CD4-positive, alpha-beta T cell treated with Interleukin-15 for 4 hours (primary cell): ENCODE measurements at places on chromosomes 16 and 17.

GRCh38 chr17:50952013-50952412, 85.9 kb upstream of the TOB1 start:
- no peak for DNase-seq

DNA sequence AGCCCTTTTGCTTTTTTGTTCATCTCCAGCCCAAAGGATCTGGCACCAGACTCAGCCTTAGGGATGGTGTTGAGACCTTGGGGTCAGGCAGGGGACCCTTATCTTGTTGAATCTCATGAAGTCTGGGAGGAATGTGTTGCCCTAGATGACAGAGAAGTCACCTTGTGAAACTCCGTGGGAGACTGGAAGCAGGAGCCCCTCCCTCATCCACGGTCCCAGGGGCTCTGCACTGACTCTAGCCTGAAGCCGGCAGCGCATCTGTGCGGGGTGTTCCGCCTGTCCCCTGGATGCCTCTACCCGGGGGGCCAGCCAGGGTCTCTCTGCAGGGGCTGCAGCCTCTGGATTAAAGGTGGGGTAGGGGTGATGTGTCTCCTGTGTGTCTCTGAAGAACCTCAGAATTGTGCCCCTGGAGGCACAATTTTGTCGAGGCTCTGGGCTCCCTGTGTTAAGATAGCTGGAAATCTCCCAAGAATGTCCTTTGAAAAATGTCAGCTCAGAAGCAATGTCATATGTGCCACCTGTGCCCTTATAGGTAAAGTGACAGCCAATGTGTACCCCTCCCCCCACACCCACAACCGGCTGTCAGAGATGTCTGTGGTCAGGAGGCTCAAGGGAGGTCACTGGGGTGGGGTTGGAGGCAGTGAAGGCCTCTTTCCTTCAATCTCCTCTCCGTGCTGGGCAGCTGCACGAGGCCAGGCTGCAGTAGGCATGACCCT, 32.1 kb upstream of the CDC42EP4 start:
- DNase-seq: no peak

DNA sequence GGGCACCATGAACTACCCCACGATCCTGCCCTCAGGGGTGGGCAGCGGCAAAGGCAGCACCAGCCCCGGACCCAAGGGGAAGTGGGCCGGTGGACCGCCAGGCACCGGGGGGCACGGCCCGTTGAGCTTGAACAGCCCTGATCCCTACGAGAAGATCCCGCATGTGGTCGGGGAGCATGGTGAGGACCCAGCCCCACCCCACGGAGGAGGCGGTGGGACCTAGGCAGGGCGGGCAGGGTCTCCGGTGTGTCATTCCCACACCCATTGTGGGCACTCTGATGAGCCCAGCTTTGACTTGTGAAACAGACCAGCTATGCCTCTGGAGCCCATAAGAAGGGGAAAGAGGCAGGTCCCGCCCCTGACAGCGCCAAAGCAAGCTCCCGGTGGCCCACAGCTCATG, 22.8 kb downstream of the TPSG1 start:
- DNase-seq: no peak

DNA sequence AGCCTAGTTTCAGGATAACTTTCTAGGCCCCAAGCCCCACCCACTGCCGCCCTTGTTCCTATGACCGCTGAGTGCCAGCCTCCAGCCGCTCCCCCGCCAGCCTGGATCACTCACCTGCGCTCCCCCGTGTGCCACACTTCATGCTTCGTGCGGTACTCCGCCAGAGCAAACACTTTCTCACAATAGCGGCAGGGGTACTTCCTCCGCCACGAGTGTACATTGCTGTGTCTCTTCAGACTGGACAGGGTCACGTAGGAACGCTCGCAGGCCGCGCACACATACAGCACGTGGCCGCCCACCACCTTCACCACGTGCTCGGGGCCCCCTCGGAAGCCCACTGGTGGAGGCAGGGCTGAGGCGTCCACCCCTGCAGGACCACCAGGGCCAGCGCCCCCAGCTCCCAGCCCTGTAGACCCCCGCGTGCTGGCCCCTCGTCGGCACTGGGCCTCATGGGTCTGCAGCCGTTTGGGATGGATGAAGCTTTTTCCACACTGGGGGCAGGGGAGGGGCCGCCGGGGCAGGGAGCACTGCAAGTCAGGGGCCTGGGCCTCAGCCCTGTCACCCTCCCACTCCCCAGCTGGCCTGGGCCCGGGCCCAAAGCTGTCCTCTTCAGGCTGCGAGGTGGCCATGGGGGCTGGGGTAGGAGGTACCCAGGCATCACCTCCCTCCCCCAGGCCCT, 13.7 kb downstream of the ZBTB4 start:
- no peak for DNase-seq

DNA sequence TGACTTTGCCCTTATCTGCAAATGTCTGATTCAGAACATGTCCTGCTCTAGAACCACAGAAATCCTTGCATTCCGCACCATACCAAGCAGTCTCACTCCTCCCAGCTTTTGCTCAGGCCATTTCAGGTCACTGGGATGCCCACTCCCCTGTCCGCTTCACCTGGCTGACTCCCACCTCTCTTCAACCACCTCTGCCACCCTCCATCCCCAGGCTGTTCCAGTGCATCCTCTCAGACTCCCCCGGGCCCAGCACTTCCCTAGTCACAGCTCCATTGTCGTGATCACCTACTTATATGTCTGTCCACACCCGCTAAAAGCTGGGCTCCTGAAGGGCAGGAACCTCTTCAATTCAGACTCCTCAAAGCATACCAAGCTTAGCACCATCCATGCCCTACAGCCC, 58.4 kb upstream of the CDH5 start:
- no peak for DNase-seq

- DNase-seq: no peak
These were observed 114.6 kb upstream of the NOG start for GRCh38 chr17:56478836-56479447.

GRCh38 chr17:37389160-37389559, 13.4 kb downstream of the C17orf78 start:
- DNase-seq: no peak

DNA sequence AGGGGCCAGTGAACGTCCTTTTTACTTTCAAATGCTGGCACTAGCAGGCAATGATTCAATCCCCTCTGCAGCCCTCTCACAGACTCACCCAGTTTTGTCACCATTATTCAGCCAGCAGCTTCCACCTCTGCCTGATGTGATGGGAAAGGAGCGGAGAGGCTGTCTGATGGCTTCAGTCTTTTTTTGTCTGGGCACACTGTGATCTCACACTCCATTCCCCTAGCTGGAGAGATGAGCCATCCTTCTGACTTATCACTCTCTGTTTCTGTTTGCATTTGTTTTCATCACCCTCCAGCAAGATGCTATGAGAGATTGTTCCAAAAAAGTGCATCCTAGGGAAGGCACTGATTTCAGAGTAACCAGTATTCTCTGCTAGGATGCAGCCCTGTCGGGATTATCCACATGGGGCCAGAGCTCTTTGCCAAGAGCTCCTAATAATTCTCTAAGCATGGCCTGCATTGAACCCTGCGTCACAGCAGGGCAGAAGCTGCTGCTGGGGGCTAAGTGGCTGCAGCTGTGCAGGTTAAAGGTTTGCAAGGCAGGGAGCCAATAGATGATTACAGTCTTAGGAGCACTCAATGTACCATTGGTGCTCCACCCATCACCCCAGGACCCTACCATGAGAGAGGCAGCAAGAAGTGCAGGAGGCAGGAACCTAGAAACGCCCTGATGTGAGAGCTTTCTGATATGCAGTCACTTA, 236.1 kb upstream of the C16orf82 start:
- no peak for DNase-seq

DNA sequence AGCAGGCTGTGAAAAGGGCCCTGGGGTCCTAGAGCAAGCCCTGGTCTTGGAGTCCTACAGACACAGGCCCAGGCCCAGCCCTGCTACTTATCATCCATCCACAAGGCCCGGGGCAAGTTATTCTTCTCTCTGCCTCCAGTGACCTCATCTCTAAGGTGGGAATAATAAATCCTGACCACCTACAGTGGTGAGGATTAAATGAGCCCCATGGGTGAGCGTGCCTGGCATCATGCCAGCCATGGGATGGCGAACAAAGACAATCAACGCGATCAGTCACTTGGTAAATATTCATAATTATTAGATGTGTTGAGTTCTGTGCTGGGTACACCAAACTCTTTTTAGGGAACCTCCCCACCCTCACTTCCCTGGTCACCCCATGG, 5.5 kb downstream of the KRT15 start:
- DNase-seq: no peak

- DNase-seq: no peak
These were observed 33.6 kb upstream of the ANKFY1 start for GRCh38 chr17:4297351-4297750.

- DNase-seq: no peak
These were observed 58.8 kb downstream of the CDH13 start for GRCh38 chr16:82685526-82685925.

GRCh38 chr16:3328643-3329042, 23.3 kb downstream of the ZNF75A start:
- DNase-seq: no peak

GRCh38 chr17:76751416-76751993, 13.6 kb downstream of the MFSD11 start:
- no peak for DNase-seq

DNA sequence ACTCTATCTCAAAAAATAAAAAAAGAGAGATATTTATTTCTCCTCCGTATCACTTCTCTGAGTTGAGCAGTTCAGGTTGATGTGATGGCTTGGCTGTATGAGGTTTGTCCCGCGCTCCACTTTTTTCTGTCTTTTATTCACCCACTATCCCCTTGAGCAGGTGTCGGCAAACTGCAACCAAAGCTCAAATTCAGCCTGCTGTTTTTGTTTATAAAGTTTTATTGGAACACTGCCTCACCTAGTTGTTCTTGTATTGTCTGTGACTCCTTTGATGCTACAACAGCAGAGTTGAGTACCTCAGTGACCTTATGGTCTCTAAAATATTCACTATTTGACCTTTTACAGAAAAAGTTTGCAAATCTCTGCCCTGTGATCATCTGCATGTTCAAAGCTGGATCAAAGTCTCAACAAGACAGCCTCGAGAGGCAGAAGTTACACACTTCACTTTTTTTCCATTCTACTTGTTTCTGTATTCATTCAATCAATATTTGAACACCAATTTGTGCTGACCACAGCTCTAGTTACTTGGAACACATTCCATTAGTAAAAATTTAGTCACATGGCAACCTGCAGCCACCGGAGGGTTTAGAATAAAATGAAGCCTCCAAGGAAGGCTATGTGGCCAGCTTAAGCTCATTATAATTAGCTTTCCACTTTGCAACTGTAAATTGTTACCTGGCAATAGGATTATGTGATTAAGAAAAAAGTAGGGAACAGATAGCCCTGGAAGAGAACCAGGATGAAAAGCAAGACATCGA, 945.8 kb downstream of the KCNJ2 start:
- DNase-seq: no peak

DNA sequence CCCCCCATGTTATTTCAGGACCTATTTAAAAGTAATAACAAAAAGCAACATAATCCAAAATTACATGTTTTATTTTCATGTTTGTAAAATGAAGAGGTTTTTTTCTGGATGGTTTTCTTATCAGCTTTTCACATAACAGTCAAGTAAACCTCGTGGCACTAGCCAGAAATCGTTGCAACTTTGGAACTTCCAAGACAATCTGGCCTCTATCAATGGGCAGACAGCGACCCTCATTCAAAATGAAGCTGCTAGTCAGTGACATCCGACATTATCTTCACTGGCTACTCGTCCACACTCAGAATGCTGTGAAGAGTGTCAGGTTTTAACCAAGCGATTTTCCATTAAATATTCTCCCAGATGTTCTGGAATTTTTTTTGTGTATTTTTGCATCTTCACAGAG, 22.7 kb downstream of the ZNF652 start:
- DNase-seq: no peak

GRCh38 chr16:58034774-58035173, 9.2 kb downstream of the MMP15 start:
- no peak for DNase-seq

GRCh38 chr16:15951852-15952251, 2.4 kb downstream of the ABCC1 start:
- no peak for DNase-seq

DNA sequence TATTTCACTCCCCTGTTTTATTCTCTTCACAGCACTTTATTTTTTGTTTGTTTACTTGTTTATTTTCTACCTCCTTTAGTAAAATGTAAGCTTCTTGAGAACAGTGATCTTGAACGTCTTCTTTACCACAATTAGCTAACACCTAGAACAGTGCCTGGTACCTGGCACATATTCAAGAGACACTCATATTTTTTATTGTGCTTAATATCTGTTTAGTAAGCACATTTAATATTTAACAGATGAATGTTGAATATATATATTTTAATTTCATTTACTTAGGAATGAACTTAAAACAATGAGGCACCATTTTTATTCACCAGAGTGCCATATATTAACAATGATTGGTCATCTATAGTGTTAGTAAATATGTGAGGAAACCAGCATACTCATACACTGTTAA, 130.2 kb downstream of the STXBP4 start:
- no peak for DNase-seq

GRCh38 chr16:55666012-55666411, 10.2 kb downstream of the SLC6A2 start:
- DNase-seq: no peak

- DNase-seq: no peak
These were observed 248.1 kb downstream of the HS3ST3A1 start for GRCh38 chr17:13353590-13353989.

- DNase-seq: no peak
These were observed 24.2 kb downstream of the SIAH1 start for GRCh38 chr16:48361012-48361411.
